ENCODE measurements at places on chromosomes 1 and 21. TPM values are rescaled to one million over a fixed set of nuclear protein-coding genes. Genes with fewer than 3 reads are reported as not detected.

The SPRR1B gene
- total RNA-seq = not detected

The AUNIP gene
- total RNA-seq = 1.8 TPM

The E2F2 gene
- 0.24 TPM for total RNA-seq

The TENT5C gene
- total RNA-seq = 0.49 TPM

The RNU1-4 gene
- total RNA-seq = under 0.01 TPM

The GIPC2 gene
- under 0.01 TPM for total RNA-seq

The HRNR gene
- total RNA-seq = not detected

The CFAP107 gene
- not detected for total RNA-seq

The TMEM69 gene
- 14.1 TPM for total RNA-seq

The CREG1 gene
- 63.6 TPM for total RNA-seq

The FLG2 gene
- total RNA-seq = not detected

The ZNF697 gene
- 7.4 TPM for total RNA-seq

The KLHL20 gene
- total RNA-seq = 36.8 TPM

The CDC42 gene
- total RNA-seq = 432 TPM

The FNDC10 gene
- 2.4 TPM for total RNA-seq

The ZDHHC18 gene
- total RNA-seq = 20.8 TPM

The CD34 gene
- total RNA-seq = 1.9 TPM

The EIF2D gene
- total RNA-seq = 46.5 TPM

The RAB3B gene
- 20.4 TPM for total RNA-seq

The S100A8 gene
- total RNA-seq = not detected

The SCAF4 gene
- total RNA-seq = 12.2 TPM

The SCMH1 gene
- 35.9 TPM for total RNA-seq

The PDZK1IP1 gene
- total RNA-seq = not detected

The TEDDM1 gene
- total RNA-seq = not detected

The ST6GALNAC5 gene
- 135 TPM for total RNA-seq

The AVPR1B gene
- not detected for total RNA-seq

The YTHDF2 gene
- 73.0 TPM for total RNA-seq

The HSD3B1 gene
- total RNA-seq = not detected

The LPAR3 gene
- total RNA-seq = 16.9 TPM

The FAM151A gene
- total RNA-seq = not detected

The LCE1A gene
- not detected for total RNA-seq

The TMPRSS15 gene
- total RNA-seq = not detected

The RBP7 gene
- not detected for total RNA-seq

The PHF13 gene
- 15.6 TPM for total RNA-seq

The CHRM3 gene
- total RNA-seq = 0.24 TPM

The POGK gene
- total RNA-seq = 33.9 TPM

The FCMR gene
- total RNA-seq = 0.32 TPM

The PLD5 gene
- not detected for total RNA-seq

The C1QTNF12 gene
- 1.1 TPM for total RNA-seq

The EPS8L3 gene
- not detected for total RNA-seq

The MAN1C1 gene
- total RNA-seq = 15.8 TPM

The COL24A1 gene
- total RNA-seq = 12.0 TPM

The FCRL6 gene
- not detected for total RNA-seq

The ETNK2 gene
- total RNA-seq = 17.5 TPM

The GBP1 gene
- 105 TPM for total RNA-seq

The PCP4 gene
- total RNA-seq = not detected

The GUCA2A gene
- not detected for total RNA-seq

The F5 gene
- not detected for total RNA-seq

The IGSF3 gene
- 7.7 TPM for total RNA-seq

The LGALS8 gene
- total RNA-seq = 70.1 TPM

The KCNA2 gene
- not detected for total RNA-seq

The DCAF6 gene
- total RNA-seq = 73.8 TPM

The CRNN gene
- total RNA-seq = not detected

The C1orf53 gene
- 4.5 TPM for total RNA-seq
